ENCODE measurements at places on chromosomes 1 and 21.

DNA sequence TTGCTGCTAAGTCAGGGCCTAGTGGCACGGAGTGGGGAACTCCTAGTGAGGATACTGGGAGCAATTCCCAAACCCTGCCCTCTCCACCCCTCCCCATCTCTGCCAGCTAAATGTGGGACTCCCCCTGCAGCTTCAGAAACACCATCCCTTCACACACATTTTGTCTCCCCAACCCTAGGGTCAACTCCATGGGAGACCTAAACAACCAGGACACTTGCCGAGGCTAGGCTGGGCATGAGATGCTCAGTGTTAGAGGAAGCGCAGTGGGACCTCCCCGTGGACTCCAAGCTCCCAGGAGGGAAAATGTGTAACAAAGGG is 1.5 kb downstream of the RNF186 start:
- no peak for DNase-seq

GRCh38 chr1:167683641-167684502 is 37.9 kb upstream of the MPZL1 start:
- peak; percentile 58 for DNase-seq

GRCh38 chr1:221701570-221702186 is 40.2 kb downstream of the DUSP10 start:
- DNase-seq = no peak

DNA sequence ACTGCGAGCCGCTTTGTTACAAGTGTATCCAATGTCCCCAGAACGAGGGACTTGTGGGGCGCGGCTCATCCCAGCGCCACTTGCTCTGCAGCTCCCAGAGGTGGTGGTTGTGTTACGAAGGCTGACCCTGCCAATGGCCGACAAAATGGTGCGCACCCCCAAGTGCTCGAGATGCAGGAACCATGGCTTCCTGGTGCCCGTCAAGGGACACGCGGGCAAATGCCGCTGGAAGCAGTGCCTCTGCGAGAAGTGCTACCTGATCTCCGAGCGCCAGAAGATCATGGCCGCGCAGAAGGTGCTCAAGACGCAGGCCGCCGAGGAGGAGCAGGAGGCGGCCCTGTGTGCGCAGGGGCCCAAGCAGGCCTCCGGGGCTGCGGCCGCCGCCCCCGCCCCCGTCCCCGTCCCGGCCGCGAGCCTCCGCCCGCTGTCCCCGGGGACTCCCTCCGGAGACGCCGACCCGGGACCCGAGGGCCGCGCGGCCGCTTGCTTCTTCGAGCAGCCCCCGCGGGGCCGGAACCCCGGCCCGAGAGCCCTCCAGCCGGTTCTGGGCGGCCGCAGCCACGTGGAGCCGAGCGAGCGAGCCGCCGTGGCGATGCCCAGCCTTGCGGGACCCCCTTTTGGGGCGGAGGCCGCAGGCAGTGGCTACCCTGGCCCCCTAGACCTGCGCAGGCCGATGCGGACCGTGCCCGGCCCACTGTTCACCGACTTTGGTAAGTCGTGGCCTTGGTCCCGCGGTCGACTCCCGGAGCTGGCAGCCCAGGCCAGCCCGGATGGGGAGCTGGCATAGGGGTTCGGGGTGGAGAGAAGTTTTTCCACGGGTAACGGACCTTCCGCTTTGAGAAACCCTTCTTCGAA is at the start of gene DMRTB1:
Gene DMRTB1, plus strand, starts transcription at position 79 of the 855 bp plus-strand sequence. Its CDS starts 55 bp downstream, at position 134.
- DNase-seq = no peak

DNA sequence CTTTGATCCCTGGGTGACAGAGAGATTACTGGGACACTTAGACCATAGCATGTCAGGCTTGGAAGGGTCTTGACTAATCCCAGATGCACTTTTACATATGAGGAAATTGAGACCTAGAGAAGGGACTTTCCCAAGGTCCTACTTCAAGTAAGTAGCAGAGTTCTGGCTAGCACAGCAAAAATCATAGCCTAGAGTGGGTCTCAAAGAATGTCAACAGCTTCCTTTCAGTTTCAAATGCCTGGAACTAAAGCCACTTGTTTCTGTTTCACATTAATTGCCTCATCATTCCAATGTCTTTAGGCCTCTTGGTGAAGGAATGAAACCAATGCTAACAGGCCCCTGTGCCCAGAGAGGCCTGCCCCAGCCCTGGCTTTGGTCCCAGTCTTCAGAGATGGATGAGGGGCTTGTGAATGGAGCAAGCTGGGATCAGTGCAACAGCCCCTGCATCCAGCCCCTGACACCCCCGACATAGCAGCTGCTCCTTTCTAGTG is 26.6 kb downstream of the ATF3 start:
- no peak for DNase-seq

DNA sequence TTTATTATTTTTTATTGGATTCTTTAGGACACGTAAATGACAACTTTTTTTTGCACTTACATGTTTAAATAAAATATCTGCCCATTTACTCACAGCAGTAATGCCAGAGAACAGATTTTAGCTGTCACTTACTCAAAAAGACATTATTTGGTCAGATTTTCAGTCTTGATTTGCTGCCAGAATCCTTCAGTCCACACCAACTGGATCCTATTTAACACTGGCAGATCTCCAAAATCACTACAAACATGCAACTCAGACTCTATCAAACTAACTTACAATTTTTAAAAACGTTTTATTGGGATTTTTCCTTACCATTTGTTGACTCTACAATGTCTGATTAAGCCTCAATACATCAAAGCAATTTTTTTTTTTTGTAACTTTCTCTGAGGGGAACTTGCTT is 11.1 kb downstream of the ATP6V1G3 start:
- DNase-seq = no peak

DNA sequence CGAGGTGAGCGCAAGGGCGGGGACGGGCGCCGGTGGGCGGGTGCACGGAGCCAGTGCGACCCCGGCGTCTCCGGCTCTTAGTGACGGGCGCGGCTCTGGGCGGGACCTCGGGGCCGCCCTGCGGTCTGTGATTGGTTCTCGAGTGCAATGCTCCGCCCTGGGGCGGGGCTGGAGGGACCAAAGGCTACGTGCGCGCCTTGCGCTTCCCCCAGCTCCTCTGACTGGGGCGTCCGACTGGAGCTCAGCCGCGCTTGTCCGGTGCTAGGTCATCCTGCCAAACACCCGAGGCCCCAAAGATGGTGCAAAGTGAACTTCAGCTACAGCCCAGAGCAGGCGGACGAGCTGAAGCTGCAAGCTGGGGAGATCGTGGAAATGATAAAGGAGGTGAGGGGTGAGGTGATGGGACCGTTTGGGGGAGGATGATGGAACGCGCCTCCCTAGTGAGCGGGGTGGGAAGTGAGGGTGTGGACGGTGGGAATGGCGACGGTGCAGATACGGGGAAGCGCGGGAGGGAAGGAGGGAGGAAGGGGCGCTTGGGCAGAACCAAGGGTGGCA is 811 bp downstream of the SH3D21 start:
- DNase-seq = peak; percentile 97

GRCh38 chr1:10703702-10704101 is 92.7 kb downstream of the CASZ1 start:
- DNase-seq = no peak

DNA sequence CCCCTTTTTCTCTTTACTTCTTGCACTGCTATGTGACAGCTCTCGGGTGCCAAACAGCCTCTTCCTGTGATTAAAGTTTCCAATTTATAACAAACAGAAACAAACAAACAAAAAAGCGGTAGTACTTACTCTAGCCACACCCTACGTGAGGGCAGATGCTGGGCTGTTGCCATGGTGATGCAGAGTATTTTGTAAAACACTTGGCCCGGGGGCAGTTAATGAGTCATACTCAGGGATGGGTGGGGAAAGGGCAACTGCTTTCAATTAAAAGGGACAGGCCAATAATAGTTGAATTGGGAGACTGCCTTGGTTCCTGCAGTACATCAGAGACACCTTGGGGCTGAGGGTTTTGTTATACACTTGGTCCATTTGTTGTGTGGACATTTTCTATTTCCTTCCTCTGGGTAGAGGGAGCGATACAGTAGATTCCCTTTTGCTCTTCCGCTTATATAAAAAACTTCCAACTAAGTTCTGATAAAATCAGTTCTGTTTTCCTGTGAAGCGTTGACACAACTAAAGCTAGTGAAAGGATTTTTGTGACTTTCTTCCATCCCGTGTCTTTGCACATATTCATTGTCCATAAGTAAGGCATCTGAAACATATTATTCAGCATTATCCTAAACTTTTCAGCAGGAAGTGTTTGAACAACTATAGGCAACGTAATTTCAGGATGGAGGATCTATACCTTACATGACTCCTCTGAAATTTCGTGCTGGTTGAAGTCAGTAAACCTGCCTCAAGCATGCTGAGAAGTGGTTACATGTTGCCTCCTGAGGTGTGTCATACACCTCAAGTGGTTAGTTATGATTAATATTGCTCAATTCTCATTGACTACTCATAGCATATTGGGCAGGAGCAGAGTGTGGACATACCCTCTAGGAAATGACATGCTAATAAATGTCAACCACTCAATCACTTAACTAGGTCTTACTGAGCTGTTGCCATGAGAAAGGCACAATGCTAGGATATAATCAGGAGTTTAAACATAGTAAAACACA is 36.7 kb upstream of the THEM4 start:
- peak; percentile 94 for DNase-seq

GRCh38 chr1:231856894-231857293 is 230.3 kb downstream of the DISC1 start:
- no peak for DNase-seq

- peak; percentile 80 for DNase-seq
Observed at GRCh38 chr1:172180501-172181285, 239.8 kb upstream of the C1orf105 start.

DNA sequence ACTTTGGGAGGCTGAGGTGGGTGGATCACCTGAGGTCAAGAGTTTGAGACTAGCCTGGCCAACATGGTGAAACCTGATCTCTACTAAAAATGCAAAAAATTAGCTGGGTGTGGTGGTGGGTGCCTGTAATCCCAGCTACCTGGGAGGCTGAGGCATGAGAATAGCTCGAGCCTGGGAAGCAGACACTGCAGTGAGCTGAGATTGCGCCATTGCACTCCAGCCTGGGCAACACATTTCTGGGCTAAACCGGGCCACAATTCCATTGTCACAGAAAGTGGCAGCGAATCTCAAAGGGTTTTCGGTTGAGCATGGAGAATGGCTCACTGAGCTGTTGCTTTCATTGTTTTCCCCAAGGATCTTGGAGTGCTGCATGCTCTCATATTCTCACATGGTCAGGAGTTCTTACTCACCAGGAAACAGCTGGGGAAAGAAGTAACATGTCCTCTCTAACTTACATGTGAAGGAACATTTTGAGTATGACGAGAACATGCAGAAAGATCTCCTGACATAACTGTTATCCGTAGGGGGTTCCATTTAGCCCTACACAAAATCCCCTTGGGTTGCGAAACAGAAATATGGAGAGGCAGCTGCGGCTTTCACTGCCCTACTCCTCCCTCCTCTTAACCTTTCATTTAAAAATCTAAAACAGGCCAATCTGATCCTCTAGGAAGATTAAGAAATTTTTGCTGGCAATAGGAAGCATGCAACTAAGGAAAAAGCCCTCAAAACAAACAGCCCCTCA is 341.1 kb downstream of the PCP4 start:
- no peak for DNase-seq

DNA sequence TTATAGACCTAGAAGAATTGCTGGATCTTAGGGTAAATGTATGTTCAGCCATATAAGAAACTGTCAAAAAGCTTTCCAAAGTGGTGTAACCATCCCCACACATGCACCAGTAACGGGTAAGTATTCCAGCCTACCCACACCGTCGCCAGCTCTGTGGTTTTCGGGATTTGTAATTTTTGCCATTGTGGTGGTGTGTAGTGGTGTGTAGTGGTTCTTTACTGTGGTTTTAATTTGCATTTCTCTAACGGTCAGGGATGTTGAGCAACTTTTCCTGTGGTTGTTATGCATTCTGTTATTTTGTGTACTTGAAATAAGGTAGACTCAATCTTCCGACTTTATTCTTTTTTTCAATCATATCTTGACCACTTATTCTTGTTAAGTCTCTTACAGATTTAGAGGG is 342.4 kb upstream of the AJAP1 start:
- peak; percentile 21 for DNase-seq

- DNase-seq = no peak
Observed at GRCh38 chr1:239197871-239198270, 188.5 kb upstream of the CHRM3 start.

Data from activated effector memory CD4-positive, alpha-beta T cell treated with anti-CD3 and anti-CD28 coated beads, Interleukin-2, amount 50 U/mL, for 16 hours (primary cell).